Ascending aorta (tissue), 2 donors: ENCODE measurements at places on chromosomes 2 and 18.
A peak's percentile ranks its signal among the peaks of the same experiment; 100 is the strongest.

GRCh38 chr2:25236736-25237135, 68.4 kb upstream of the POMC start:
- H3K27ac ChIP-seq, result no peak overlapping the region
- no peaks in the 10 kb centered on the region for H3K27me3 ChIP-seq
- DNase-seq, result no peak
- no peak overlapping the region for H3K4me3 ChIP-seq
- peaks cover 84% of the 10 kb centered on the region for H3K36me3 ChIP-seq

DNA sequence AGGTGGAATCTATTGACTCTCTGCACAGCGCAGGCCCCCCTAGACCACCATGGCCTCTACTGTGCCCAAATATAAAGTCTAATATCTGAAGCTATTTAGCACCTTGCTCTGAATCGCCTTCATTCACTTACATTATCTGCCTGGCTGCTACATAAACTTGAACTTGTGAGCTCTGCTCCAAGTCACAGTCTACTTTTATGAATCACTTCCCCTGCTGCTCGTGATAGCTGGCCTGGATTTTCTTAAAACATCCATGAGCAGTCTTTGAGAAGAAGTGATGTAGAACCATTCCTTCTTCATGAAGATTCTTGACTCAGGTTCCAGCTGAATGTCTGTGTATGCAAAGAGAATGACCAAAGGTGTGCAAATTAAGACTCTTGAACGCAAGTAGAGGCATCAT, 359.5 kb downstream of the RND3 start:
- H3K27me3 ChIP-seq, result no peaks in the 10 kb centered on the region
- no peak for DNase-seq
- no peak overlapping the region for H3K27ac ChIP-seq
- no peaks in the 10 kb centered on the region for H3K36me3 ChIP-seq

DNA sequence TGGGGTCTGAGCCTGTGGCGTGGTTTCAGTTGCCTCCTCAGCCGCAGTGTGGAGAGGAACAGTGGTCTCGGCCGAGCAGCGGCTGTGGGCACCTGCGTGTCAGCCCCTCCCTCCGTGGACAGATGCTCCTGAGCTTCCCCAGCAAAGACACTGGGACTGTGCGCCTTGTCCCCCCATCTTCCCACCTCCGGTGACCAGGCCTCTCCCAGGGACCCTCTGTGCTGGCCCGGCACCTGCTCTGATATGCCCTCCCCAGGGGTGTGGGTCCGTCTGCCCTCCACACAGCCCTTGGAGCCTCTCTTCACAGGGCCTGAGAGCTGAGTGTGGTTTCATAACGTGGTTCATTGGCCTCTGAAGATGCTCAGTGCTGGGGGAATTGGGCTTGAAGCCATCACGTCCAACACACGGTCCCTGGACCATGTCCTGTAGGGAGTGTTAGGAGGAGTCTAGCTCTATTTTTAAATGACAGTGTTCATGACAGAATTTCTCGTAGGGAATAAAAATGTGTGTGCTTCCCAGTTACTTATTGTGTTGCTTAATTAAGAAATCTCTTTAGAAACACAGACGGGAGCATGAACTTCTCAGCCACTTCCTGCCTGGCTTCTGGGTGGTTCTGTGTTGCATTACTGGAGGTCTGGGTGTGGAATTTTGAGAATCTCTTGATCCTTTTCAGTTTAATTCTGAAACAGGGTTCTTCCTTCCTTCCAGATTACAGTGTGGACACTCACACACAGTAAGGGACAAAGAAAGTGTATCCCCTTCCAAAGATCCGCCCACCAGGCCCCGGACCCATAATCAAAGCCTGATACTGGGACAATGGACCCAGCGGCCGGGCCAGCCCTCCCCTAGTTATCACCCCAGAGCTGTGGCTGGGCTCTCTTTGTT, 110.7 kb downstream of the NFATC1 start:
- H3K4me1 ChIP-seq, result peaks cover 31% of the 10 kb centered on the region
- no peaks in the 10 kb centered on the region for H3K27me3 ChIP-seq
- peaks cover 4% of the 10 kb centered on the region for H3K36me3 ChIP-seq
- DNase-seq, result no peak

DNA sequence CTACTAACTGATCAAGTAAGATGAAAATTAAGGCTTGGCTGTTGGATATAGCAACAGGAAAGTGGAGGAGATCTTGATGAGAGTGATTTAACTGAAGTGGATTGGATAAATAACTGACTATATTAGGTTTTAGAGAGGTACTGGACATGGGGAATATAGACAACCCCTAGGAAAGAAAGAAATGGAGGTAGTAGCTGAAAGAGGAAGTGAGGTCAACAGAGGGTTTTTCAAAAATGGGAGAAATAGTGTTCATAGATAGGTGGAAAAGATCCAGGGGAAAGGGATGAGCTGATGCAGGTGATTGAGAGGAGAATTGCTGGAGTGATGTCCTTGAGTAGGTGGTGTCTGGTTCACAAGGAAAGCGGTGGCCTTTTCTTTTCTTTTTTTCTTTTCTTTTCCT, 69.9 kb upstream of the PSME4 start:
- H3K27me3 ChIP-seq, result no peaks in the 10 kb centered on the region
- no peaks in the 10 kb centered on the region for H3K4me1 ChIP-seq
- H3K27ac ChIP-seq, result peak overlapping the region; percentile 53

- no peaks in the 10 kb centered on the region for H3K27me3 ChIP-seq
- no peak for DNase-seq
- no peaks in the 10 kb centered on the region for H3K4me1 ChIP-seq
- H3K36me3 ChIP-seq, result no peaks in the 10 kb centered on the region
Observed at GRCh38 chr2:8709611-8710010, 27.8 kb downstream of the ID2 start.

- H3K27me3 ChIP-seq, result no peaks in the 10 kb centered on the region
- no peak overlapping the region for H3K4me3 ChIP-seq
- H3K4me1 ChIP-seq, result no peaks in the 10 kb centered on the region
- DNase-seq, result no peak
- H3K36me3 ChIP-seq, result no peaks in the 10 kb centered on the region
Observed at GRCh38 chr2:111101592-111101991, 19.1 kb upstream of the BCL2L11 start.

- DNase-seq, result no peak
- no peaks in the 10 kb centered on the region for H3K27me3 ChIP-seq
- H3K36me3 ChIP-seq, result peaks cover 76% of the 10 kb centered on the region
- H3K4me3 ChIP-seq, result no peak overlapping the region
- no peak overlapping the region for H3K27ac ChIP-seq
Observed at GRCh38 chr18:49788327-49788898, 24.9 kb downstream of the ACAA2 start.

GRCh38 chr2:132929786-132930185, 259.8 kb upstream of the LYPD1 start:
- no peaks in the 10 kb centered on the region for H3K36me3 ChIP-seq
- no peak overlapping the region for H3K27ac ChIP-seq
- no peaks in the 10 kb centered on the region for H3K4me1 ChIP-seq
- no peaks in the 10 kb centered on the region for H3K27me3 ChIP-seq
- no peak overlapping the region for H3K4me3 ChIP-seq

DNA sequence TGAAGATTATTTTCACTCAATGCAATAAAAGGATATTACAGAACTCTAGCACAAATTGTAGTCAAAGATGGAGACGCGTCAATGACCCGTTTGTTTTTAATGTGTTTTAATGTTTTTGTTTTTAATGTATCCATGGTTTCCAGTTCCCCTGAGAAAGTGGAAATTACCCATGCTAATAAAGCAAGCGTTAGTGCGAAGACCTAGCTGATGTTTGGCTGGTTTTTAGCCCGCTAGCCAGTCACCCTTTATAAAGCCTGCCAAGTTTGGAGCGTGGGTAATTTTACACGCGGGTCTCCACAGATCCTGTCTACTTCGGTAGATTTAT, 430 bp upstream of the CHMP1B start:
- H3K4me3 ChIP-seq, result peak overlapping the region; percentile 86
- no peak for DNase-seq
- H3K36me3 ChIP-seq, result peaks cover 3% of the 10 kb centered on the region
- peaks cover 20% of the 10 kb centered on the region for H3K4me1 ChIP-seq
- peak overlapping the region; percentile 92 for H3K27ac ChIP-seq

GRCh38 chr18:10269261-10269660, 185.2 kb upstream of the APCDD1 start:
- peaks cover 19% of the 10 kb centered on the region for H3K4me1 ChIP-seq
- H3K36me3 ChIP-seq, result no peaks in the 10 kb centered on the region
- no peak for DNase-seq
- no peak overlapping the region for H3K4me3 ChIP-seq
- no peaks in the 10 kb centered on the region for H3K27me3 ChIP-seq

GRCh38 chr18:67282796-67283195, 233.7 kb downstream of the DSEL start:
- no peak overlapping the region for H3K4me3 ChIP-seq
- no peaks in the 10 kb centered on the region for H3K27me3 ChIP-seq
- no peak overlapping the region for H3K27ac ChIP-seq
- H3K4me1 ChIP-seq, result peaks cover 2% of the 10 kb centered on the region

DNA sequence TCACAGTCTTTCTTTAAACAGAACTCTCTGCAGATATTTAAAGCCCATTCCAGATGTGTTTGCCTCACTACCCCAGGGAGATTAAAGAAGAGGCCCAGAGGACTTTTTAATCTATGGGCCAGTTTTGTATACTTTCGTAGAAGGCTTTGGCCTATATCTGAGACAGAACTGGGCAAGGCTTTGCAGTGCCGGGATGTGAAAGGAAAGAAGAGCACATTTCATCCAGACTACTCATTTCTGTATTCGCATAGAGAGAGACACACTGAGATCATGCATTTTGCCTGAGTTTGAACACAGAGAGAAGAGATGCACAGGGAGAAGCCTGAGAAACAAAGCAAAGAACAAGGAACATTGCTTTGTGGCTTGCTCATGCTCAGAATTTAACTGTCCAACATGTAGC, 54.9 kb upstream of the SLC5A7 start:
- H3K27ac ChIP-seq, result no peak overlapping the region

DNA sequence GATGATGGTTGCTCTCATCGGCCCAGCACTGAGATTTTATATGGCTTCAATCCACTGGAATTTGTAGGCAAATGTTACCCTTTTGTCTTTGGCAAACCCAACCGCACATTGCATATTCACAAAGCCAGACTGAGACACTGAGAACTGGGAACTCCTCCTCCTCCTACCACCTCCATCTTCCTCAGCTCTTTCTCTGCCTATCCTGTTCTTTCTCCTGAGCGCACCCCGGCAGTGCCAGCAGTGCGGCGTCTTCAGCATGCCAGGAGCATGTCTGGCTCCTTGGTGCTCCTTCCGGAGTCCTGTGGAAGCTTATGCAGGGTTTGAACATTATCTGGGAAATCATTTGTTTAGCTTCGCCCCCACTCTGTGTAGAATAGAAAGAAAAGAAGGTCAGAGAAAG, 50.8 kb downstream of the TRIB2 start:
- H3K4me3 ChIP-seq, result no peak overlapping the region
- DNase-seq, result no peak
- H3K4me1 ChIP-seq, result no peaks in the 10 kb centered on the region
- H3K27me3 ChIP-seq, result no peaks in the 10 kb centered on the region
- H3K27ac ChIP-seq, result no peak overlapping the region
